ENCODE measurements at places on chromosomes 12 and 14.

GRCh38 chr12:71652656-71653055, 11.0 kb downstream of the ZFC3H1 start:
- no peak for DNase-seq

DNA sequence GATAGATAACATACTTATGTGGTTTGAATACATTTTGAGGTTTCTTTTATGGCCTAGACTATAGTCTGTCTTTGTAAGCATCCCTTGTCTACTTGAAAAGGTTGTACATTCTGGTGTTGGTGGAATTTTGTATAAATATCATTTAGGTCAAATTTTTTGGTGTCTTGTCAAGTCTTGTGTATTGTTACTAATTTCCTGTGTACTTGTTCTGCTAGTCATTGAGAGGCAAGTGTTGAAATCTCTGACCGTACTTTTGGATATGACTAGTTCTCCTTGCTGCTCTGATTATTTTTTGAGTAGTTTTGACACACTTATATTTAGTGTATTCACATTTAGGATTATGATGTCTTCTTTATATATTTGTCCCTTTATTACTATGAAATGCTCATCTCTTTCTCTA, 219.6 kb downstream of the CCDC91 start:
- DNase-seq = no peak

DNA sequence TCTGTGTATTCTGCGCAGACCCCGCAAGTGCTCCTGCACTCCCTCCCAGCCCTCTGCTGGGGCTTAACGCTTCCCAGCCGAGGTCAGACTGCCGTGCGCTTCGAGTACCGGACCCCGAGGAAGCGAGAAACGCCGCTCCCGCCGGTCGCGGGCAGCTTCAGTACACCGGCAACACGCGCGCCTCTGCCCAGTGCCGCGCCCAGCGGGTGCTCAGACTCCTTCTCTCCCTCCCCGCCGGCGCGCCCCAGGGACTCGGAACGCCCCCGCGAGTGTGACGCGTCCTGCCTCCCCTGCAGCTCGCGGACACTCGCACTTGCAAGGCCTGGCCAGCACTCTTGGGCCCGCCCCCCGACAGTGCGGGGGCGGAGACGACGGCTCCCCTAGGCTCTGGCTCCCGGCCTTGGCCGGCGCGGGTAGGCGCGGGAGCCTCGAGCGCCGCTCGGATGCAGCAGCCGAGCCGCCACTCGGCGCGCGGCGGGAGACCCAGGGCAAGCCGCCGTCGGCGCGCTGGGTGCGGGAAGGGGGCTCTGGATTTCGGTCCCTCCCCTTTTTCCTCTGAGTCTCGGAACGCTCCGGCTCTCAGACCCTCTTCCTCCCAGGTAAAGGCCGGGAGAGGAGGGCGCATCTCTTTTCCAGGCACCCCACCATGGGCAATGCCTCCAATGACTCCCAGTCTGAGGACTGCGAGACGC, at the start of gene PTGER2:
Gene PTGER2 (plus strand): TSS at position 410 of the 692 bp plus-strand sequence. CDS start 237 bp downstream, at position 647.
- no peak for DNase-seq

GRCh38 chr14:69052181-69052601, 73.1 kb upstream of the ACTN1 start:
- no peak for DNase-seq

DNA sequence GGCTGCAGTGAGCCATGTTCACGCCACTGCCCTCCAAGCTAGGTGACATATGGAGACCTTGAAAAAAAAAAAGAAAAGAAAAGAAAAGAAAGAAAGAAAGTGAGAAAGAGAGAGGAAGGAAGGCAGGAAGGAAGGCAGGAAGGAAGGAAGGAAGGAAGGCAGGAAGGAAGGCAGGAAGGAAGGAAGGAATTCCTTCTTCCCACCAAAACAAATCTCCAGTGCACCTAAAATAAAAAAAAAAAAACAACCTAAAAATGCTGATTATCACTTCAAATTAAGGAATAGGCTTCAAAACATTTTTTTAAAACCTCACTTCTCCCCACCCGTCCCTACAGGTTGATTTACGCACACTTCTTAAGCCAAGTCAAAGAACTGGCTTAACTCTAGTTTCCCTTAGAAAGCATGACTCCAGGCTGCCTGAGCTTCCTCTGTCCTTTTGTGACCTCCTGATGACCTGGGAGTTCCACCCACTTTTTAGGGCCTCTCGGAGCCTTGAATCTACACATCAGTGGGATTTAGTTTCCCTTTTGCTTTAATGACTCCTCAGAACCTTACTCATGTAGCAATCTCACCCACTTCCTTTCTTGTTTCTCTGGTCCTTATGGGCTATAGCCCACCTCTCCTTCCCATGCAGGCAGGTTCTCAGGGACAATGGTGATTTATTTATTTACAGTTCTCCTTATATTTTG, 18.6 kb downstream of the DUSP6 start:
- no peak for DNase-seq

GRCh38 chr12:3342051-3342450, 149.0 kb upstream of the PRMT8 start:
- DNase-seq = no peak

GRCh38 chr12:50215033-50215432, 47.9 kb upstream of the CERS5 start:
- DNase-seq = no peak

DNA sequence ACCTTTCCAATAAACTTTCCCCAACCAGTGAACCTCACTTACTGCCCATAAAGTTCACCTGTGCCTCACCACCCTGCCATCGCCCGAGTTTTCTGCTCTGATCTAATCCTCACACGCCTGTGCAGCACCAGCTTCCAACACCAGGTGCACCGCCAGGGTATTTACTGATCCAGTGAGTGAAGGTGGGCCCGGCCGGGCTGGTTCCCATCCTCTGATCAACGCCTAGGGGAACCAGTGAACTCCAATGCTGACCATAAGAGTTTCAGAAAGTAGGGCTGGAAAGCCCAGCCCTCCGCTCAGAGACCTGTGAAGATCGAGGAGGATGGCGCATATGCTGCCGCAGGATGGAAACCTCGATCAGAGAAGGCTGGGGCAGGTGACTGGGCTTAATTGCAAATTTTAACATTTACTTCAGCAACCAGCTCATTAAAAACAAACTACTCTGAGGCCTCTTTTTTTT, 685 bp upstream of the MYL6B start:
- no peak for DNase-seq

DNA sequence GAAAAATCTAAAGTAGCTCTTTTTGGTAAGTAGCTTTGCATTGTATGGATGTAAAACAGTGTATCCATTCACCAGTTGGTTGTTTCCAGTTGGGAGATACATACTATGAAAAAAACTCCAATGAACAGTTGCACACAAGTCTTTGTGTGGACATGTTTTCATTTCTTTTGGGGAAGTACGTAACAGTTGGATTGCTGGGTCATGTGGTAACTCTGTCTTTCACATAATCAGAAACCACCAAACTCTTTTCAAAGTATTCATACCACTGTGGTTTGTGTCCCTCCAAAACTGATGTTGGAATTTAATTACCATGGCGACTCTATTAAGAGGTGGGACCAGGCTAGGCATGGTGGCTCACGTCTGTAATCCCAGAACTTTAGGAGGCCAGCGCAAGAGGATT, 58.9 kb upstream of the RESF1 start:
- no peak for DNase-seq

Data from NCI-H2081 treated with DMSO at 0.1 percent for 48 hours (cell line).